ENCODE measurements at places on chromosomes 5 and 9.

GRCh38 chr5:132546108-132546507, 2.8 kb upstream of the IL5 start:
- DNase-seq, result no peak

GRCh38 chr9:89391585-89391984, 73.3 kb downstream of the SECISBP2 start:
- DNase-seq, result no peak

DNA sequence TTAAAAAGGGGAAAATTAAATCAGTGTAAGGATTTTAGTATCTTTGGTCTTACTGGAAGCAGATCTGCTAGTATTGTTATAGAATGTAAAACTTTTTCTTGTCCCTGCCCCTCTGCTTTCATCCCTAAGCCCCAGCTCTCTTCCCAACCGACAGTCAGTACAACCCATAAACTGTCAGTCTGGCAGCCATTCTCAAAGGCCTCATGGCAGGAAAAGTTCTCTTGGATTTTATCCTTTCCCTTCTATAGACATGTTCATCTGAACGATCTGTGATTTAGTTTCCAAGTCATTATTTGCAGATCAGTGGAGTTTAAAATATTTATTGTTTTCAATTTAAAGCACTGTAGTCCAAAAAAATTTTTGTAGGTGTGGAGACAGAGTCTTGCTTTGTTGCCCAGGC, 39.2 kb downstream of the ARRDC3 start:
- DNase-seq, result no peak

DNA sequence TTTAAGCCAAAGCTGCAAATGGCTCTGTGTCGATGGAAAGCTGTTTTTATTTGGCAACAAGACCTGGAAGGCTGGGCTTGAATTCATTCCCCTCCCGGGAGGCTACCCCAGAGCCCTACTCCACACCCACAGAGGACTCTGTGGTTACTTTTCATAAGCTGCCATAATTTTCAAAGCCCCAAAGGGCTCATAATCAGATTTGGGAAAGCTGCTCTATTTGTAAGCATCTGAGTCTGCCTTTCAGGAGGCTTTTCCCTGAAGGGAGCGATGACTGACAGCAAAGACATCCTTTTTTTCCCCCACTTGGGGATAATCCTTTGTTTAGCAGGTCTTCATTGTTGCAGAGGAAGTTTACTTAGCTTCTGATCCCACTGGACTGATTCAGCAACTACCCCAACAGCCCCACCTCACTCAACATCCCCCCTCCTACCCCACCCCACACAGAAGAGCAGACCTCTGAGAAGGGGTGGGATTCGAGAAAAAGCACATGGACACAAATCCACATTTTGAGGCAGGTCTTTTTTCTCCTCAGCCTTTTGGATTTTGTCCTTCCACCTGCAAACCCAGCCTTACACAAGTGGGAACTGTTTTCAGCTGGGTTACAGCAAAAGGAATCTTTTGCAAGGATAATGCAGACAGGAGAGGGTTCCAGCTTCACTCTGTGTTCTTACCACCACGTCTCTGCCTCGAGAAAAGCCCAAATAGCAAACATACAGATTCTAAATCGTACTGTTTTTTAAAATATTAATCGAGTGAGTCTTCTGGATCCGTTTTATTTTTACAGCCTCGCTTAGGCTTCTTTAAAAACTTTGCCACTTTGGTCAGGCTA, 244.4 kb upstream of the TUT7 start:
- no peak for DNase-seq

DNA sequence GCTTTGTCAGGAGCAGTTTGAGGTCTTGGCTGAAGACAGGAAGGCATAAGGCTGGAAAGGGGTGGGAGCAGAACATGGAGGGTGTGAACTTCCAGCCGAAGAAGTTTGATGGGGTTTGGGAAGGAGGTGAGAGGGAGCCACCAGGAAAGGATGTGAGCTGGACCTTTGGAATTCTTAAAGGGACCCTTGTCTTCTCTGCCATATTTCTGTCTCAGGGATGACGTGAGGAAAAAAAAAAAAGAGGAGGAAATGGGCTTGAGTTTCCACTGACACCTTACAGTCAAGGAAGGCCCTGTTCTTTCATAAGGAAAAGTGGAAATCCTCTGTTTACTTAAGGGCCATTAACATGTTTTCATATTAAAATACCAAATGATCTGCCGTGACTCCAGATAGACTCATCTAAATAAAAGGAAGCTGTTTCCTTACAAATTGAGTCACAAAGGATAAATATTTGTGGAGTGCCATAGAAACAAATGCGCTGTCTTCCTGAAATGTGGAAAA, 132.1 kb downstream of the PALM2AKAP2 start:
- DNase-seq, result peak; percentile 58

DNA sequence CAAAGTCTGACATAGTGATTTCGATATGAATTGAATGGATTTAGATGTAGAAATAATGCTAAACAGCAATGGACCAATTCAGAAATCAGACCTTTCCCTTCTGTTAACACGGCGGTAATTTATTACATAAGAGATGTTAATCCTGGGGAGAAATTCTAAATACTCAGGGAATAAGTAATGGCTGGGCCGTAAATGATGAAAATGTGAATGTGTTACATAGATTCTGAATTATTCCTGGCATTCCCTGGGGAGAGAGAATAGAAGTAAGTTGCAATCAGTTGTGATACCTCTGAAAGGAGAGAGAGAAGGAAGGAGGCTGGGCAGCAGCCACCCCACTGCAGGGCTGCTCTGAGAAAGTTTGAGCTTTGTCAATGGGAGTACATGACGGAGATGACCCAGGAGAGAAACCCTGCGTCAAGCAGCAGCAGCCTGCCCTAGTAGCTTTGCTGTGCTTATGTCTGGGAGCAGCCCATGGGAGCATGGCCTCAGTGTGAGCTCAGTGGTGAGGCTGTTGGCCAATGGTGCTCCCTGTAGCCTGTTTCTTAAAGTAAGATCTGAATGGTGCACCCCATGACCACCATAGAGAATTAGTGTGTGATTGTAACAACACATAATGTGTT, 420.1 kb downstream of the MTRR start:
- no peak for DNase-seq

- DNase-seq, result peak; percentile 48
These were observed 82.7 kb downstream of the HSD17B3 start for GRCh38 chr9:96219026-96219899.

DNA sequence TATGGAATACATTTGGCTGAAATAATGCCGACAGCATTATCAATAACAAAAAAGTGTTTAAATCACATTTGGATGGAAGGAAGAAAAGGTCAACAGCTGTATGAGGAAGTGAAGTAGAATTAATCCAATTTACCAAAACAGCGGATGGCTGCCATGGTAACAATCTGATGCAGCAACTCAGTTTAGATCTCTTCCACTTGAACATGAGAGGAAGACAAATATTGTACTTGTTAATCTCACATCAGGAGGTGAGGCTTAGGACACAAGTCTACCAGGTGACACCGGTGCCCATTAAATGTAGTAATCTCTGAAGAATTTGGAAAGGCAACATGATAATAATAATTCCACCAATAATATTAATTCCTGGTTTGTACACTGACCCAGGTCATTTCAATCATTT, 2.4 kb downstream of the RASEF start:
- no peak for DNase-seq

- peak; percentile 26 for DNase-seq
These were observed 63.9 kb downstream of the SREK1 start for GRCh38 chr5:66207800-66208561.

DNA sequence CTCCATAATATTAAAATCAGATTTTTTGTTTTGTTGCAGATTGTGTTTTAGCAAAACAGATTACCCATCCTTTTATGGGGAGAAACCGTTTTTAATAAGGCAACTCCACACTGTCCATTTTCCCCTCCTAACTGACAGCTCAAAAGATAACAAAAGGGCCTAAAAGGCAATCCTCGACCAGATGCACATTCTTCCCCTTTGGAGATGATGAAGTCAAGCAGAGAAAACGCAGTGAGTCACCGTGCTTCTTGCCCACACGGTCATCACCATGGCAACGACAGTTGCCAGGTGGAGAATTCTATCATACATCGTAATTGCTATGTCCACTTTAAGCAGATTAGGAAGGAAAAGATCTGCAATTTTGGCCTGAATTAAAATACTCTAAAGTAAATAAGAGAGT, 96.4 kb downstream of the DIRAS2 start:
- peak; percentile 80 for DNase-seq

- DNase-seq, result peak; percentile 91
These were observed 567.3 kb upstream of the KLF4 start for GRCh38 chr9:108056805-108057386.

GRCh38 chr5:6484899-6485298, 36.2 kb downstream of the UBE2QL1 start:
- no peak for DNase-seq

DNA sequence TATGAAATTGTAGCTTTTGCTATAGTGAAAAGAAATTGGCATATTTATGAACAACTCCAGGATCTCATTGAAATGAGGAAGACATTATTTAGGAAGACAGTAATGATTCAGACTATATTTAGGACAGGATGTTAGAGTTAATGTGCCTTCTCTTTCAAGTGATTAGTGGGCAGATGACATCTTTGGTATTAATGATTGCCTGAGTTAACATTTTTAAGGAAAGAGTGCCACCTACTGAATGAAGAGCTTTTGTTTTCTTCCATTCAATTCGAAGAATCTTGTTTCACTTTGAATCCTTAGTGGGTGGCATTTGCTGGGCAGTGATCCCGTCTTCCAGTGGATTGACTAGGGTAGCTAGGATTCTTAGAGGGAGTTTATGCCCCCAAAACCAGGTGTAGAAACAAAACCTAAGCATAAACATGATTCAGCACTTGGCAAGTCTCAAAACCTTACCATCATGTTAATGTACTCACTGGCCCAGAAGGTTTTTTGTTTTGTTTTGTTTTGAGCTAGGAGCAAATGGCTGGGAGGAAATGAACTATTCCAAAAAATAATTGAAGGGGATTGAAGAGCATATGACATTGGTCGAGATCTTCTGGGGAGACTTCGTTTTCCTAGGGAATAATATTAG, 23.2 kb downstream of the MAP3K1 start:
- peak; percentile 42 for DNase-seq

GRCh38 chr5:35031276-35031675, 16.5 kb downstream of the AGXT2 start:
- peak; percentile 18 for DNase-seq

- no peak for DNase-seq
These were observed 73.6 kb upstream of the TGFBR1 start for GRCh38 chr9:99031319-99031718.

DNA sequence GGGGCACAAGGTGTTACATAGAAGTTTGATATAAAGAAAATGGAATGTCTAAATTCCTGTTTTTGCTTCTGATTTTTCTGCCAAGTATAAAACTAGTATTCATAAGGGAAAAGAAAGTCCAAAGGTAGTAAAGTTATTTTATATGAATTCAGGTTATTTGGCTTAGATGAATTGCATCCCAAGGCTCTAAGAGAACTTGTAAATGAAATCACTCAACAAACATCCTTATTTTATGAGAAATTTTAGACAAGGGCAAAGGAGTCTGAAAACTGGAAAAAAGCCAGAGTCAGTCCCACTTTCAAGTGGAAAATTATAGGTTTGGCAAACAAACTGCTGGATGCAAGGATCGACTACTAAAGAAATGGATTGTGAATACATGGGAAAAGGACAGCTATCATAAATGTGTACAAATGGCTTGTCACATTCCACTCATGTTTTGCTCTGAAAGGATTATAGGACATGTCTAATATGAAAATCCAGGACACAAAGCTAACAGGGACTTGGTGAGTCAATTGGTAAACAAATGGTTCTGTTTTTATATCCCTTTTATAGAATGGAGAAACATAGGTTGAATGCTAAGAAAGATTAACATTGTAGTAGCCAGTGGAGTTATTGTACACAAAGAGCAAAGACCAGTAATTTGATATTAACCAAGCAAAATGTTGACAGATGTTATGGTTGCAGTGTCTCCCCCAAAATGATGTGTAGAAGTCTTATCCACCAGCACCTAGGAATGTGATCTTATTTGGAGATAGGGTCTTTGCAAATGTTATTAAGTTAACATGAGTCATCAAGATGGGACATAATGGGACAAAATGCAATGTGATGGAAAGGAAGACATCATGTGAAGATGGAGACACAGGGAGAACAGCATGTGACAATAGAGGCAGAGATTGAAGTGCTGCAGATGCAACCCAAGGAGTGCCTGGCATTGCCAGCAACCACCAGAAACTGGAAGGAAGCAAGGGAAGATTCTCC, 495.7 kb downstream of the TLE1 start:
- no peak for DNase-seq

DNA sequence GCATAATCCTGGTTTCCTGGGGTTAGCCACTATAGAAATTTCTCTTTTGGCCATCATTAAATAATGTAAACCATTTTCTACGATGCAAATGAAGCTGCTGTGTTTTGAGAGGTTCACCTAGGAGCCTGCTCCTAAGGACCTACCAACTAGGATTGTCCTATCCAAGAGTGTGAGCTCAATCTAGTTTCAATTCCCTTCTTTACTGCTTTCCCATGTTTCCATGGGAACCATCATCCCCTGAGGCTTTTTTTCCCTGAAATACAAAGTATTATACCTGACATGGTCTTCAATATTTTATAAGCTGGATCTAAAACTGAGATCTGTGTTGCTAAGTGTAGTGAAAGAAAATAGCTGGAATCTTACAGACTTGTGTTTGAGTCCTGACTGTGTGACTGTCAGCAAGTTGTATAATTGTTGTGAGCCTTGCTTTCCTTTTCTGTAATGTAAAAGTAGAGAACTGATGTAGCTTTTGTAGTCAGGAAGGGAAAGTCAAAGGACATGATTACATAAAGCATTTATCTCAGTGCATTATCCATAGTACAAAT, 453.2 kb downstream of the PRR16 start:
- no peak for DNase-seq

DNA sequence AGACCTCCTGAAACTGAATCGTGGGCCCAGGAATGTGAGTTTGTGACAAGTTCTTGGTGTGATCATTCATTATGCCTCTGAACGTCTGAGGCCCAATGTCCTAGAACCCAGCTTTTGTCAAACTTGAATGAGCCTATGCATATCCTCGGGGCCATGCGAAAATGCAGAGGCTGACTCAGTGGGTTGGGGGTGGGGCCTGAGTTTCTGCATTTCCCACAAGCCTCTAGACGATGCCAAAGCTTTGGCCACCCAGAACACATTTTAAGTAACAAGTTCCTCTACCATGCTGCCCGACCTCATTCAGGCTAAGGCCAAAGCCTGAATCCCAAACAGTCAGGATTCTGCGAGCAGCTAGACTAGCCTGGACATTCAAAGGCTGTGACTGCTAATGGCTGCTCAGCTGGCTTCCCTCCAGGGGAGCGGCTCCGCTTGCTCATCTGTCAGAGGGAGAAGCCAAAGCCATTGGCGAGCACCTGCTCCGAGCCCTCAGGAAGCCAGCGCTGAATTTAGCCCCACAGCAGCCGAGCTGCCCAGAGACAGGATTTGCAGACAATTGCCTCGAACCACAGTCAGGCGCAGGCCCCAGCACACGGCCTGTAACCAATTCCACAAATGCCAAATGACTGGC, 177.5 kb downstream of the ZDHHC21 start:
- no peak for DNase-seq

DNA sequence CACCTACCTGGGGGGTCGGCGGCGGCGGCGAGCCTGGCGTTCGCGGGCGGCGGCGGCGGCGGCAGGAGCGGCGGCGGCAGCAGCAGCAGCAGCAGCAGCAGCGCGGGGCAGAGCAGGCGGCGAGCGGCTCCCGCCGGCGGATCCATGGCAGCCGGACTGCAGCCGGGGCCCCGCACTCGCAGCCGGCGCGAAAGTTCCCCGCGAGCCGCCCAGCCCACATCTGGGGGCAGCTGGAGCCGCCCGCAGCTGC, 153 bp downstream of the ADAMTS2 start:
- no peak for DNase-seq

All from RWPE1 (cell line).